ENCODE measurements at places on chromosomes 12 and 14.

GRCh38 chr12:48572326-48572725 lies 2.5 kb upstream of the LALBA start:
- DNase-seq, result no peak

DNA sequence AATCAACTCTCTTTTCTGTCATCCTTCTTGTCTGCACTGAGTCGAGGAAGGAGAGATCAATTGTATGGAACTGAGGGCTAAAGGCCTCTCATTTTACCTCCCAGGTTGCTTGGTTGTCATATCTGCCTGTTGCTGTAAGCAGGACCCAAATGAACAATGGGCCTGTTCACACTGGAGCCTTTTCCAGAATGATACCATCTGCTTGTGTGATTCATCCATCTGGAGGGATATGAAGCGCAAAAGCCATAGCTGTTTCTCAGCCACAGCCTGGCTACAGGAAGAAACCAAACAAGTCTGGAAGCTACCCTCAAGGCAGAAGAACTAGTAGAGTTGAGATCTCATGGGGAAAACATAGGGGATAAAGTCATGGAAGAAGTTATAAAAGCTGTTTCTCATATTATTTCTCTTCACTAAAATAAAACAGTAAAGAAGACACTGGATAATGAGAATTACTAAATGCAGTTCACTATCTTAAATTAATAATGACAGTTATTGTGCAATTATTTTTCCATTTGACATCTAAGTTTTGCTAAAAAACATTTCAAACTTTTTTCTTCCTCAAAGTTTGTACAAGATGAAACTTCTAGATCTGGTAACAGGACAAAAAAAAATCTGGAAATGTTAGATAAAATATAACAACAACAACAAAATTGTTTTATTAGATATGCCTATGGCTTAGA lies 106.3 kb downstream of the SPTSSA start:
- peak; percentile 75 for DNase-seq

DNA sequence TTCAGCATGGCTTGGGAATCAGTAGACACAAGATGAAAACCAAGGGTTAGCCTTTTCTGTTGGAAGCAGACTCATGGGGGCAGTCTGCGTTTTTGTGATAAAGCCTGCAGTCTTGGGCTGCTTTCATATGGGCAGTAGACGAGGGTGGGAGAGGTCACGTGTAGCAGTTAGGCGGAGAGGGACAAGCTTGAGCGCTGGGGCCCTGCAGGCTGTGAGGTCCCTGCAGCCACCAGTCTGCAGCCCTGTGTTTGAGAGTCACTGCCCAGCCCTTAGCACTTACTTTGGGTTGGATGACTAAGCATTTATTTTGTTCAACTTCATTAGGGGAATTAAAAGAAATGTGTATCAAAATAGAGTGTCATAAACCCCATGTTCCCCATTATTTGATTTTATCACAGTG lies 37.2 kb downstream of the EP400 start:
- no peak for DNase-seq

- no peak for DNase-seq
Measured at GRCh38 chr12:18345021-18345735, 83.9 kb downstream of the PIK3C2G start.

GRCh38 chr14:58904776-58905175 lies 267.0 kb downstream of the DACT1 start:
- DNase-seq, result peak; percentile 80

DNA sequence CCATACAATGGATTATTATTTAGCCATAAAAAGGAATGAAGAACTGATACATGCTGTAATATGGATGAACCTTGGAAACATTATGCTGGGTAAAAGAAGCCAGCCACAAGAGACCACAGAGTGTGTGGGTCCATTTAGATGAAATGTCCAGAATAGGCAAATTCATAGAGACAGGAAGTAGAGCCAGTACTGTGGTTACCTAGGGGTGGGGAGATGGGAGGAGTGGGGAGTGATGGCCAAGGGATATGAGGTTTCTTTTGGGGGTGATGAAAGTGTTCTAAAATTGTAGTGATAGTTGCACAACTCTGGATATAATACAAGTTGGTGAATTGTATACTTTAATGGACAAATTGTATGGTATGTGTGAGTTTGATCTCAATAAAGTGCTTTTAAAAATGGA lies 18.6 kb downstream of the JDP2 start:
- peak; percentile 12 for DNase-seq

- no peak for DNase-seq
Measured at GRCh38 chr12:98369581-98369980, 145.8 kb upstream of the TMPO start.

- DNase-seq, result no peak
Measured at GRCh38 chr12:131355361-131356245, 355.3 kb upstream of the SFSWAP start.

DNA sequence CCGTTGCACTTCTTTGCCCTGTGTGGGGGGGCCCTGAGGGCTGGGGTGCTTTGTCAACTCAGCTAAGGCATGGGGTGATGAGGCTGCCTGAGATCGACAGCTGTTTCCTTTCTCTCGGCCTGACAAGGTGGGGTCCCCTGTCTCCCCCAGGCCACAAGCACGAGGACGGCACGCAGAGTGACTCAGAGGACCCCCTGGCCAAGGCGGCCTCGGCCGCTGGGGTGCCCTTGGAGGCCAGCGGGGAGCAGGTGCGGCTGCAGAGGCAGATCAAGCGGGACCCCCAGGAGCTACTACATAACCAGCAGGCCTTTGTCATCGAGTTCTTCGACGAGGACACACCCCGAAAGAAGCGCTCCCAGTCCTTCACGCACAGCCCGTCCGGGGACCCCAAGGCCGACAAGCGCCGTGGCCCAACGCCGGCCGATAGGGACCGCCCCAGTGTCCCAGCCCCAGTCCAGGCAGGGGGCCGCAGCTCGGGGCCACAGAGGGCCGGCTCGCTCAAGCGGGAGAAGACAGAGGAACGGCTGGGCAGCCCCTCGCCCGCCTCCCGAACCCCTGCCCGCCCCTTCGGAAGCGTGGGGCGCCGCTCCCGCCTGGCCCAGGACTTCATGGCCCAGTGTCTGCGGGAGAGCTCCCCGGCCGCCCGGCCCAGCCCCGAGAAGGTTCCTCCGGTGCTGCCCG lies 18.8 kb downstream of the CEP170B start:
- DNase-seq, result no peak

GRCh38 chr12:96989916-96990315 lies 82.9 kb downstream of the NEDD1 start:
- no peak for DNase-seq

DNA sequence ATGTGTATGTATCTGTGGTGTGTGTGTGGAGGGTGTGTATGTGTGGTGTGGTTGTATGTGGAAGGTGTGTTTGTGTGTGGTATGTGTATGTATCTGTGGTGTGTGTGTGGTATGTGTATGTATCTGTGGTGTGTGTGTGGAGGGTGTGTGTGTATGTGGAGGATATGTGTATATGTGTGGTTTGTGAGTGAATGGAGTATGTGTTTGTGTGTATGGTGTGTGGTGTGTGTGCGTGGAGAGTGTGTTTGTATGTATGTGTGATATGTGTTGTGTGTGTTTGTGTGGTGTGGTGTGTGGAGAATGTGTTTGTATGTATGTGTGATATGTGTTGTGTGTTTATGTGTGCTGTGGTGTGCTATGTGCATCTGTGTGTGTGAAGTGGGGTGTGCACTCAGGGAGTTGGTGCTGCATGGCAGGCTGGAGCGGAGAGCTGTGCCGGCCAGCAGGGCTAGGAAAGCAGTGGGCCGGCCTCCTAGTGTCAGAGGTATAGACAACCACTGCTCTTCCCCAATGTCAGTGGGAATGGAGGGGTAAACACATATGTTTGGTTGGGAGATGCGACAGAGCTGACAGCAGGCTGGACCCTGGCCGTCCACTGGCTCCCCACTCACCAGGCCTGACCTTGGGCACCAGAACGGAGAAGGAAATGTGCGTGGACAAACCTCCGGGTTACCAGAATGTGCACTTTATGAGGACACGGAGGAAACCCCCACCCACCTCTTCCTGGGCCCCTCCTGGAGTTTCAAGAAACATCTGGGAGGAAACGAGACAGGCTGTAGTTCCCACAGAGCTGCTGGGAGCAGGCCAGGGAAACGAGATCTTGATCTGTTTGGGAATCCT lies 60.7 kb downstream of the CLMN start:
- no peak for DNase-seq

DNA sequence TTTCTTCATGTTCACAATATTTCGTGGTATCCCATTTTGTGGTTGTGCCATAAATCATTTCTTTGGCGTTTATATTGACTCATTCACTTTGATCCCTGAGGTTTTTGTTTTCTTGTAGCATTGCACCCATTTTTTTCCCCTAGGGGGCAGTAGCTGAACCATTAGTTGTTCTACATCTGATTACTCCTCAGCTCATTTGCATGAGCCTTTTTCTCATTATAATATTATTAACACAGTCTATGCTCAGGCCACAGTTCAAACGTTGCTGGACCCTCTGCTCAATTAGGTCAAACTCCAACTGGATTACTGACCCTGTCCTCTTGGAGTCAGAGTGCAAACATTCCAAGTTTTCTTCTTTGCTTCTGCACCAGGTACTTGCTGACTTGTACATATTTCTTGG lies 475.4 kb upstream of the SEL1L start:
- no peak for DNase-seq

- peak; percentile 80 for DNase-seq
Measured at GRCh38 chr12:95648990-95649791, 97.9 kb upstream of the USP44 start.

DNA sequence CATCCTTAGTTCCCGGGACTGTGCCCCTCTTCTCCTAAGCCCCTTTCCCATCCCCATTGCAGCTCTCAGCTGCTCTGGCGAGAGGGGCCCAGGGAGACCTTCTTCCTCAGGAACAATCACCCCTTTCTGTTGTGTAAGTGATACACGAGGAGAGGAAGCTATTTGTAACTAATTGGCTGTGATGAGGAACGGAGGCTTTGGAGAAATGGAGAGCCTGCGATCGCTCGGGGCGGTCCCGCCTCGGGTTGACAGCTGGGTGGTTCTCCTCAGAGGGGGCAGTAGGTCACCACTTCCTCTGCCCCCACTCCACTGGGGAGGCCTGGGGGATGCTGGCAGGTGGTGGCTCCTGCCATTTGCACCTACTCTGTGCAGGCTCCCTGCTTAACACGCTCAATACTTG lies 6.6 kb upstream of the PGF start:
- no peak for DNase-seq

- peak; percentile 99 for DNase-seq
Measured at GRCh38 chr14:61145034-61145902, 135.9 kb downstream of the TMEM30B start.

GRCh38 chr14:89095036-89095435 lies 270.6 kb downstream of the TTC8 start:
- no peak for DNase-seq

DNA sequence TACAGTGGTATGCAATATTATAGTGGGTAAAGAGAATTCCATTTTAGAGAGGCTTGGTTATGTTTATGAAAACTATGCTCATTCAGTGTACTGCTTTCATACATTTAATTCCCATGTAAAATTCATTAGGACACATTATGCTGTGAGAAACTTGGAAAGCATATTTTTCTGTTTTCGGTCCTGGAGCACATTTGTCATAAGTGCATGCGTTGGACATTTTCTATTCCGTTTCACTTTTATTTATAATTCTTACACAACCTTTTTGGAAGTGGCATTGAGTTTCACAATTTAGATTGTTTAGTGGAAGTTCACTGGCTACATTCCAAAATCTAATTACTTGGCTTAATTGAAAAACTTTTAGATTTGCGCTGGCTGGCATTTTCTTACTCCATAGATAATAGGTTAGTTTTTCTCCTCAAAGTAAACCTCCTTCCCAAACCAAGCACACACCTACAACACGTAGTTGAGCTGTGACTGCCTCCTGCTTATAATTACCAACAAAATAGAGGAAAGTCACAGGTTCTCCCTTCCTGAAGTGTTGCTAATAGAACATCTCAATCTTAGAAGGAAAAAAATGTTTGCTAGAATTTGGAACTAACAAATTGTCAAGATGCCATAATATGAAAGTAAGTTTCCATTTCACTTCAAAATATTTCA lies 938.5 kb downstream of the TRHDE start:
- DNase-seq, result no peak

DNA sequence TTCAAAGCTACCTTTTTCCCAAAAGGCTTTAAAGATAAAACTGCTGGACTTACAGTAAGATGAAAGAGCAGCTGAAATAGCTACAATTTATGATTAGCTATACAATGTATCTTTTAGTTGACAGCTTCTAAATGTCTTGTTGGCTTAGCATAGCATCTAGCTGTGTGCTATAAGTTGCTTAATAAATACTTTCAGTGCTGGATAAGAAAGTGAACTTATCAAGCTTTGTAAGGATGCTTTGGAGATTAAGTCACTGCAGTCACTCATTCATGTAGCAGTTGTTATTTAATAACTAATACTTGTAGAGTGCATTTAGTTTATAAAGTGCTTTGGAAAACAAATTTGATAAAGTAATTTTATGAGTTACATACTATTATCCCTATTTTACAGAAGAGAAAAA lies 14.6 kb downstream of the CFAP54 start:
- DNase-seq, result peak; percentile 25

DNA sequence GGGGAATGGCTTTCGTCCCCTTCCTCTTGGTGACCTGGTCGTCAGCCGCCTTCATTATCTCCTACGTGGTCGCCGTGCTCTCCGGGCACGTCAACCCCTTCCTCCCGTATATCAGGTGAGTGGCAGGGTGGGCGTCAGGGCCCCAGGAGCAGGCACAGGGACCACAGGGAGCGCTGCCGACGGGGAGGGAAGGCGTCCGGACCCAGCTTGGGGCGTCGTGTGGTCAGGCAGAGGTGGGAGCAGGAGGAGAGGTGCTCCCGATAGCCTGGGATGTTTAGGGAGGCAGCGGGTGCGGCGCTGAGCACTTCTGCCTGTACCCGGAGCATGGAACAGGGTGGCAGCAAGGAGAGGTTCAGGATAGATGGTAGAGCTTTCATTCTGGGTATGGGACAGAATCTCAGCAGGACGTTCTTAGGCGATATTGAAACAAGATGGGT lies 444 bp downstream of the DRAM1 start:
- DNase-seq, result no peak

GRCh38 chr14:94494085-94494484 lies 15.2 kb downstream of the SERPINA12 start:
- no peak for DNase-seq

DNA sequence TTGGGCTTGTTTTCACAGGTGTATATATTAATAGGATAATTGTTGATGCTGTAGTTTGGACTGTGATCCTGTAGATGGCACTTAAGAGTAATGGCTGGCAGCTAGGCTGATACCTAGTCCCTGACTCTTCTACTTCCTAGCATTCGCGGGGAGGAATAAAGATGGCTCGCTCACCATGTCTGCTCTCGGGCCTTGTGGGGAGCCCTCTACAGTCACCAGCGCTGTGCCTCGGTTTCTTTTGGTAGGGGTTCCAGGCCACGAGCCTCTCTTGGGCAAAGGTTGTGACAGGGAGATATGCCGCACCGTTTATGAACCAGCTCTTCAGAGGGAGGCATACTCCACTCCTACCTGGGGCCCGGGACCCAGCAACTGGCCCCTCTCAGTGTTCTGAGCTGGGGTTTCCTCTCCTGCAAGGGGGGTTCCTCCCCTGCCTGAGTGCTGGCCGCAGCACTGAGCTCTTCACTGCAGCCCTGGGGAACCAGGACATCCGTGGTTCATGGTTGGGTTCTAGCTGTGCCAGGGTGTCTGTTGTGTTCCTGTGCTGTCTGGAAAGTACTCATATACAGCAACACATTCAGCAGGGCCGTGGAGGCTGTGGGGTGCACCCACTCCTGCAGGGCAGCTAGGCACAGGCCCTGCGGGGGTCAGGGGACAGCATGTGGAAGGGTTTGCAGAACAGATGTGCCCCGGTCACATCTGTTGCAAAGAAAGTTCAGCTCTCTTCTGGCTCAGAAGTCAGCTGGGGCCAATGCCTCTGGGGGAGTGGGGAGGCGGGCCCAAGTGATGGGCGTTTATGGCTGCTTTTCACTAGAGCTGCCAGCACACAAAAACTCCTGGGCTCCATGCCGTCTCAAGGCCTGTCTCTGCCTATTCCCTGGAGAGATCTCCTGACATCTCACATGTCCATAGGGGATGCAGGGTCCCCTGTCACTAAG lies 147.9 kb downstream of the PPFIA2 start:
- no peak for DNase-seq
